ENCODE measurements at places on chromosomes 4 and X.

GRCh38 chrX:53481093-53481492, 46.9 kb upstream of the HSD17B10 start:
- H3K4me1 ChIP-seq: no peaks in the 10 kb centered on the region
- peaks cover 11% of the 10 kb centered on the region for H3K27me3 ChIP-seq

GRCh38 chr4:17203797-17204196, 305.4 kb upstream of the LDB2 start:
- peaks cover 23% of the 10 kb centered on the region for H3K27me3 ChIP-seq
- H3K36me3 ChIP-seq: no peaks in the 10 kb centered on the region
- no peak overlapping the region for H3K4me3 ChIP-seq
- H3K4me1 ChIP-seq: no peaks in the 10 kb centered on the region

DNA sequence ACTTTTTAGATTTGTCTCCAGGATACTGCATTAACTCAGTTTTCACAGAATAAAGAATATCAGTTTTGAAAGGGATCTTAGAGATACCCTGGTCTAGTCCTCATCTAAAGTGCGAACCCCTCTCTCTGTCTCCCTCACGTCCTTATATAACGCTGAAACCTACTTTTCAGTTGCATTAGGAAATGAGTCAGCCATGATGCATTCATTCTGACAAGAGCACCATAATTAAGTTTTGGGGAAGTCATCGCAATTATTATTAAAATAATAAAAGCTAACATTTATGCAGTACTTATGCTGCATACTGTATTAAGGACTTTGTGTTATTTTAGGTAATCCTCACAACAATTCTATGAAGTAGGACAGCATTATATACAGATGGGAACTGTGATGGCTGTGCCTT, 116.1 kb downstream of the REELD1 start:
- H3K27me3 ChIP-seq: no peaks in the 10 kb centered on the region
- no peak for DNase-seq
- H3K4me3 ChIP-seq: no peak overlapping the region
- H3K36me3 ChIP-seq: no peaks in the 10 kb centered on the region

DNA sequence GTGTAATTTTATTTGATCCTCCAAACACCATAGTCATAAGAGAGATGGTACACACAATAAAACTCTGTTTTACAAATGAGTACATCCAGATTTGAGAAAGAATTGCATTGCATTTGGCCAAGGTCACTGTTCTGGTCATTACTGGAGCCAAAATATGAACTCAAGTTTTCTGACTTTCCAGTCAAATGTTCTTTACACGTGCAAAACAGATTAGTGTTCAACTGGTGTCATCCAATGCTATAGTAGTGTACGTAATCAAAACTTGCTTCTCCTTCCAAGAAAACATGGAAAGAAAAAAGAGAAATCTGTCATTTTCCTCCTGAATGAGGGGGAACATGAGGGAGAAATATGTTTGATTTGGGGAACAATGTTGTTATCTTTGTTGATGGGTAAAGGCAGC, 291.9 kb downstream of the NAF1 start:
- H3K27ac ChIP-seq: no peak overlapping the region
- no peaks in the 10 kb centered on the region for H3K27me3 ChIP-seq
- no peaks in the 10 kb centered on the region for H3K36me3 ChIP-seq

DNA sequence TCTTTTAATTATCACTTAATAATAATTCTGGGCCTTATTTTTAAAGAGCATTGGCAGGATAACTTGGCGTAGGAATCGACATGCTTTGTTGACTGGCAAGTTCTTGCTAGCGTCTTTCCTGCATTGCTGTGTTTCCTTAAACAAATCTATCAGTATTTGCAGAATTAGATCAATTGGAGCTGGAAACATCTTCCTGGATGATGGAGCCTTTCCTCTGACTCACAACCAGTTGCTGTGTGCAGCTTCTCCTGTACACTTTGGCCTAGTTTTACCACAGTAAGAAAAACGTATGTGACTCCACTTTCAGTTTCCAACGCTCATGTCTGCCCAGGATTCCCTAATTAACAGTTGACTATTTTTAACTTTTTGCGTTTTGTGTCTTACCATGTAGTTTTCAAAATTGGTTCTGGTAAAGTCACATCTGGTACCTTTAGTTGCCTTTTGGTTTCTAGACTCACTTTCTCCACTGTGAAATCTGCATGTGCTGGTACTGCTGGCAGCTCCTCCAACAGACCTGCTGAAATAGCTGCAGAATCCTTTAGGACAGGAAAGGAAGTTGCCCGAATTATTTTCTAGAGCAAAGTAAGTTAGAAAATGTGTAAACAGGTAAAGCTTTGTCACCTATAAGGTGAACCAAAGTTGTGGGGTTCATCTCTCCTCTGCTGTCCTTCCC, 553.2 kb upstream of the FAT1 start:
- no peak overlapping the region for H3K27ac ChIP-seq
- no peak overlapping the region for H3K4me3 ChIP-seq
- no peaks in the 10 kb centered on the region for H3K27me3 ChIP-seq

DNA sequence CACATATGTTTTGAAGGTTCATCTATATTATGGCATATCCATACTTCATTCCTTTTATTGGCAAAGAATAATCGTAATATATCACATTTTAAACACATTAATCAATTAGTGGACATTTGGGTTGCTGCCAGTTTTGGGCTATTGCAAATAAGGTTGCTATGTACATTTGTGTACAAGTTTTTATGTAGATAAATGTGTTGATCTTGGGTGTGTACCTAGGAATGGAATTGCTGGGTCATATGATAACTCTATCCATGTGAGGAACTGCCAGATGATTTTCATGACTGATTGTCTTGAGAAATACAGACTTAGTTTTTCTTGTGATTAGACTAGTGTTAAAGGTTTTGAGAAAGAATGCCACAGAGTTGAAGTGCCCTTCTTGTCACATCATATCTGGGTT, 99.2 kb upstream of the RAB40AL start:
- no peak overlapping the region for H3K4me3 ChIP-seq
- no peaks in the 10 kb centered on the region for H3K36me3 ChIP-seq
- H3K4me1 ChIP-seq: no peaks in the 10 kb centered on the region
- H3K27me3 ChIP-seq: no peaks in the 10 kb centered on the region
- no peak overlapping the region for H3K27ac ChIP-seq

DNA sequence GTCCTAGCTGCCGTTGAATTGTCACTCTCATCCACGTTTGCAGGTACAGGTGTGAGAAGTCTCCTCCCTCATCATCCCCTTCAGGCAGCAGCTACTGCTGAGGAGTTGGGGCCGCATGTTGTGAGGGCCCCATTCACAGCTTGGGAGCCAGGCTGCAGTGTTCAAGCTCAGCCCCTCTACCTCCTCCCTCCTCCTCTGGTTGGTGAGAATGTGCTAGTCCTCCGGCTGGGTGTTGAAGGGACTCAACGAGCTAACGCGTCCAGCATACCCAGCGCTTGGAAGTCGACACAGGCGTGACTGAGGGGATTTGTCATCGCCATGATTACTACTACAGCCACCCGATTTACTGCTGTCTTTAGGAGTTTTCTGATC, 82.0 kb upstream of the PSAPL1 start:
- no peaks in the 10 kb centered on the region for H3K36me3 ChIP-seq
- H3K27me3 ChIP-seq: peaks cover 62% of the 10 kb centered on the region
- DNase-seq: no peak
- no peak overlapping the region for H3K4me3 ChIP-seq
- H3K4me1 ChIP-seq: no peaks in the 10 kb centered on the region
